ENCODE measurements at places on chromosomes 7 and 10.

DNA sequence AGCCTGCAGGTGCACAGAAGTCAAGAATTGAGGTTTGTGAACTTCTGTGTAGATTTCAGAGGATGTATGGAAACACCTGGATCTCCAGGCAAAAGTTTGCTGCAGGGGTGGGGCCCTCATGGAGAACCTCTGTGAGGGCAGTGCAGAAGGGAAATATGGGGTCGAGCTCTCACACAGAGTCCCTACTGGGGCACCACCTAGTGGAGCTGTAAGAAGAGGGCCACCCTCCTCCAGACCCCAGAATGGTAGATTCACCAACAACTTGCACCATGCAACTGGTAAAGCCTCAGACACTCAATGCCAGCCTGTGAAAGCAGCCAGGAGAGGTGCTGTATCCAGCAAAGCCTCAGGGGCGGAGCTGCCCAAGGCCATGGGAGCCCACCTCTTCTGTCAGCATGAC, 205.8 kb downstream of the CCSER2 start:
- no peak for DNase-seq

- DNase-seq = peak; percentile 86
Measured at GRCh38 chr10:110495731-110496552, 1.8 kb upstream of the DUSP5 start.

DNA sequence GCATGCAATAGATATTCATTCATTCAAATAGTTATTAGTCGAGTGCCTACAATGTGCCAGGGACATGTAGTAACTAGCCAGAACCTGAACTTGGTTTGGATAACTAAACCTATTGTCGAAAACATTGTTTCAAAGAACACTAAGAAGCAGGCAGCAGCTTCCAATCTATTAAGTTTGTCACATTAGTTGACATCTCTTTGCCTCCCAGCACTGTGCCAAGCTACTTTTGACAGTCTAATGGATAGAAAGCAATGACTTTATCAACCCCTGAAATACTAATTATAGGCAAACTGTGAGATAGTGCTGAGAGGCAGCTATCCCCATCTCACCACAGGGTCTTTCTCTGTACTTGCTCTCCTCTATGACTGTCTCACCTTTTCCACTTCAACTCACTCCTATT, 22.4 kb upstream of the RELN start:
- DNase-seq = no peak

- no peak for DNase-seq
Measured at GRCh38 chr10:89873055-89873454, 171.7 kb downstream of the KIF20B start.

- no peak for DNase-seq
Measured at GRCh38 chr10:58268454-58268945, 462 bp upstream of the CISD1 start.

DNA sequence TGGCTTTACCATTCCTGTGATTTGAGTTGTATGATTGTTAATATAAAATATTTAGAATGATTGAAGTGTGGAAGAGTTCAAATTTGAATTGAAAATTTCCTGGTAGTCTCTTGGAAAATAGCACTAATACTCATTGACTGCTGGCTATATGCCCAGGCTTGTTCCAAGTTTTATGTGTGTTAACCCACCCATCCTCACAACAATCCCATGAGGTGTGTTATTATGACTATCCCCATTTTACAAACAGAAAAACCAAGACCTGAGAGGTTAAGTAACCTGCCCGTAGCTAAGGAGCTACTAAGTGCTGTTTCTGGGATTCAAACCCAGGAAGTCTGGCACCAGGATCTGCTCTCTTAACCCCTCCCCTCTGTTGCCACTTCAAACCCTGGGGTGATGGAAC, 213.9 kb downstream of the CREB5 start:
- no peak for DNase-seq

DNA sequence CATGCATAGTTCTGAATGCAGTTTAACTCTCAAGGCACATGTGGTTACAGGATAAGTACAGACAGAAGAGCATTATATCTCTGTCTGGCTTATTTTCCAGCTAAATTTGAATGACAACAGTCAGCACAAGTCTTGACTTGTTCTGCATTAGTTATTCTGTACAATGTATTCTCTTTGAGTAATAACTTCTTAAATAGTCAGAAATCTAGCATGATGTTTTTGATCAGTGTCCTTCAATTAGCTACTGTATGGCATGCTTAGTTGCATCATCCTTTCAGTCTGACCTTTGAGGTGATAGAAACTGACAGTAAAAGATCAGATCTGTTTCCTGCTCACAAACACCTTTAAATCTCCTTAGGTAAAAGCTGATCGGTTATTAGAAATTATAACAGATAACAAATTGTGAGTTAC, 118.1 kb downstream of the ARL4A start:
- no peak for DNase-seq

GRCh38 chr10:70459061-70459773, 17.7 kb upstream of the NODAL start:
- DNase-seq = no peak

GRCh38 chr10:97891497-97892167, 42.0 kb downstream of the GOLGA7B start:
- DNase-seq = no peak

GRCh38 chr7:135964791-135965190, 12.4 kb downstream of the MTPN start:
- DNase-seq = no peak

- no peak for DNase-seq
Measured at GRCh38 chr7:41219276-41219675, 483.6 kb downstream of the INHBA start.

DNA sequence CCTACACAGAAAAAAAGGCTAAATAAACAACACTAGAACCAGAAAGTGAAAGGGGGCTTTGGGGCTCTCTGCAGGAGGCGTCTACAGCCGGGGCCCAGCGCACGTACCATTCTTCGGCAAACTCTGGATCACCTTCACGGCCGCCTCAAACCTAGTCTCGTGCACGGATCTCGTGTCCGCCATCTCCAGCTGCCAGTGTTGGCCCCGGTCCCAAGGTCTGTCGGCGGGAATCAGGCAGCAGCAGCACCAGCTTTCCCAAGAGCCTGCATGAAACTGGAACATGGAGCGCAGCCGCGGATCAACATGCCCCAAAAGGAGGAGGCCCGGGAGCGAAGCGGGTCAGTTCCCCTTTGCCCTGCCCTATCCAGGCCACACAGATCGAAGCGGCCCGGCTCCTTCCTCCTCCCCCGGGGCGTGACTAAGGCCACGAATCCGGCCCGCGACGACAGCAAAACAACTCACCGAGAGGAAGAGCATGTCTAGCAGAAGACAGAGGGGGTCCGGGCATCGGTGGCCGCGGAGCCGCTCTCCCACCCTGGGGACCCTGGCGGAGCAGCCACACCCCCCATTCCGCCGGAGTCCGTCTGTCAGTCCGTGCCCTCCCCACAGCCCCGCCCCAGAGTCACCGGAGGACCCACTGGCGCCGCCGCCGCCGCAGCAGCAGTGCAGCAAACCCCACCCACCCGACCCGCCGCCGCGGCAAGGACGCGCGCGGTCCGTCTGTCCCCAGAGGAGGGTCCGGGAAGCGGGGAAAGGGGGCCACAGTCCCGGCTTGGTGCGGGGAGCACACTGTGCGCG, at the start of gene ACBD5:
Gene ACBD5, minus strand, starts transcription at position 586 of the 798 bp plus-strand sequence. Its CDS starts 109 bp downstream, at position 477.
- peak; percentile 84 for DNase-seq

- DNase-seq = peak; percentile 46
Measured at GRCh38 chr7:140653319-140654108, 12.9 kb upstream of the DENND2A start.

DNA sequence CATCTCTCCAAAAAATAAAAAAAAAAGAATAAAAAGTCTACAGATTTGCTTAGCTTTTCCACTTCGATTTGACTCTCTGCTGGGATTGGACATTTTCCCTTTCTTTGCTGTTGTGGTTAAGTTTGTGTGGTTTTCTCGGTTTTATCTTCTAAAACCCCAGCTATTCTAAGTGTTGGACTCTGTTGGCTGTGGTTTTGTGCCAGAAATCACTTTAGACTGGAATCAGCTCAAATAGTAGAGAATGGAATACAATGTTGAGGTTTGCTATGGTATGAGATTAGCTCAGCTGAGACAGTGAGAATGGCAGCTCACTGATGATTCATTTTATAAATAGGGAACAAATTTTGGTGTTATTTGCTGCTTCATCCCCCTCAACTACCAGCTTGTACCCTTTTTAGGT, 116.0 kb downstream of the BUB3 start:
- DNase-seq = no peak

DNA sequence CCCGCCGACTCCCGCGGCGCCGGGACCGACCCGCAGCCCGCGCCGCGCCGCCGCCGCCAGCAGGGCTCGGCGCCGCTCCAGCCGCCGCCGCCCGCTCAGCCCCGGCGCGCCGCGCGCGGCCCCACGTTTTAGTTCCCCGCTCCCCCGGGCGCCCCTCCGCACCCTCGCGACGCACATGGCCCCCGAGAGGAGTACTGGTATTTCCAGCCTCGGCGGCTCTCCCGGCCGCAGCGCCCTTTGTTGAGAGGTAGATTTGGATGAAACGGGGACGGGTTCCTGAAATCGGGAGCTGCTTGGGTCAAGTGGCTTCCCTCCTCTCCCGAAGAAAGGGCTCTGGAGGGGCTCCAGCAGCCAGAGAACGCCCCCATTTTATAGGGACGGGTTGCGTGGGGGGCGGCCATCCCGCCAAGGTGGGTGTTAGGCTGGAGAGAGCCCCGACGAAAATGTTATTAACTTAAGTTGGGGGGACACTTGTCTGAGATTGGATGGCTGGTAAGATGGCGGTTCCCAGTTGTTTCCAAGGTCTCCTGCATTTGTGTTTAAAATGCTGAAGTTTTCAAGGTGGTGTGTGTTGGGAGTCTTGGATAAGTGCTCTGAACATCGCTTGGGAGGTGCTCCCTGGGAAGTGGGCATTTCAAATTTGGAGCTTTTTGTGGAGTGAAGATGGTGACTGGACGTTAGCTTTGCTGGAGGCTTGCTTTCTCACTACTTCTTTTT, 1.2 kb downstream of the BMI1 start:
- DNase-seq = peak; percentile 38

GRCh38 chr10:131226446-131227162, 84.9 kb downstream of the TCERG1L start:
- no peak for DNase-seq

DNA sequence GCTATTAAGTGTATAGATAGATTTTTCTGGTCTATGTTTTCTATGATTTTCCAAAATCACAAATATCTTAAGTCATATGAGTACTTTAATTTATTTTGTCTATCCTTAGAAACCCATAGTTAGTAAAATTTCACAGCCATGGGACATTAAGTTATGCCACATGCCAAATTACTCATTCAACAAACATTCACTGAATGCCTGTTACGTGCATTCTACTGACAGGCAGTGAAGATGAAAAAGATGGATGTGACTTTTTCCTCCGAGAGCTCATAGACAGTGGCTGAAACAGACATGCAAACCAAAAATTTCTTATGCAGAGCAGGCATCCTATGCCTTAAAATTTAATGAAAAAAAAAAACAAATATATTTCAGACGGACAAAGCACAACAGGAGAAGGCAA, 84.9 kb downstream of the CHRM2 start:
- no peak for DNase-seq

GRCh38 chr10:396535-397220, 261.4 kb downstream of the ZMYND11 start:
- DNase-seq = no peak

DNA sequence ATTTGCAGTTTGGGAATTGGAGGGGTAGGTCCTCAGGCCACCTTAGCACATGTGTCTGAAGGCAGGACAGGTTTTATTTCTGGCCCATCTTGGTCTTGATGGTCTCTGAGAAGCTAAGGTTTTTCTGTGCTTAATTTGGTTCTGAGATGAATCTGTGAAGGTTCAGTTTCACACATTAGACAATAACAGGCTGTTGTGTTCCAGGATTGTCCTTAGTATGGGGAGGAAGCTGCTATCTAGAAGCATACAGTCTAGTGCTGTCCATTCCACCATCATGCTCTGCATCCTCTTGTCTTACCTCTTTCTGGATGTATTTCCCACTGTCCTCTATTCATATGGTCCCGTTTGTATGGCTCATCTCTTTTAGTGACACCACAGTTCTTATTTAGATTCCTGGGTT, 7.1 kb downstream of the UBE2D1 start:
- no peak for DNase-seq

DNA sequence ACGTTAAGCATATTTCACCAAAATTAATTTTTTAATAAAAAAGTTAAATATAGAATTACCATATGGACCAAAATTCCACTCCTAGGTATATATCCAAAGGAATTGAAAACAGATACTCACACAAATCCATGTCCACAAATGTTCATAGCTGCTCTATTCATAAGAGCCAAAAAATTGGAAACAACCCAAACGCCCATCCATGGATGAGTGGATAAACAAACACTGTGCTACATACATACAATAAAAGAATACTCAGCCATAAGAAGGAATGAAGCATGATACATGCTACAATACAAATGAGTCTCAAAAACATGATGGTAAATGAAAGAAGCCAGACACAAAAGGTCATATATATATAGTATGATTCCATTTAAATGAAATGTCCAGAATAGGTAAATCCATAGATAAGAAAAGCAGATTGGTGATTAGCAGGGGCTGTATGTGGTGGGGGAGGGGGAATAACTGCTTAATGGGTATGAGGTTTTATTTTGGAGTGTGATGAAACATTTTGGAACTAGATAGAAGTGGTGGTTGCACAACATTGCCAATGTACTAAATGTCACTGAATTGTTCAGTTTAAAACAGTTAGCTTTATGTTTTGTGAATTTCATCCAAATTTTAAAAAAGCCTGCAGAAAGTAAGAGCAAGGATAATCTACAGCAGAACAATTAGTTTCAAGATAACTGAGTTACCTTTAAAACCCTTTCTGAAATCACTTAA, 101.2 kb upstream of the EFCAB10 start:
- DNase-seq = no peak

DNA sequence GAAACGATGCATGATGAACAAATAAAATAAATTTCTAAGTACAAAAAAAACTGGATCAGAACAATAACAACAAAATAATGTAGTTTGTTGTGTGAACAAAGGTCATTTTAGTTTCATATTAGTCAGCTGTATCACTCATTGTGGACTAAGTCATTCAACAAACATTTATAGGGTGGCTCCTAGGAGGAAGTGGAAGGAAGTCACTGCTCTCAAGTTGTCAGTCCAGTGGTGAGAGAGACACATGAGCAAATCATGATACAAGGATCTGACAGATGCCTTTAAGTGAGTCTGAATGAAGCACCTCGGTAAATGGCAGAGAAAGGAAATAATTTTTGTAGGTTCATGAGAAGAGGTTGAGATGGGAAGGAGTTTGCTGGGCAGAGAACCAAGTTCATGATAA, 56.8 kb downstream of the EPDR1 start:
- DNase-seq = no peak
